ENCODE measurements at places on chromosomes 7 and 10.

GRCh38 chr7:23700046-23700445 lies 10.0 kb upstream of the STK31 start:
- no peak for DNase-seq

GRCh38 chr7:78765943-78766729 lies 687.3 kb downstream of the MAGI2 start:
- no peak for DNase-seq

GRCh38 chr7:56007891-56008290 lies 43.4 kb downstream of the PSPH start:
- no peak for DNase-seq

- no peak for DNase-seq
Observed at GRCh38 chr10:5524641-5525560, at the start of gene CALML3. CALML3 (plus strand) TSS chr10:5524961; CDS start chr10:5525086, 125 bp downstream.

DNA sequence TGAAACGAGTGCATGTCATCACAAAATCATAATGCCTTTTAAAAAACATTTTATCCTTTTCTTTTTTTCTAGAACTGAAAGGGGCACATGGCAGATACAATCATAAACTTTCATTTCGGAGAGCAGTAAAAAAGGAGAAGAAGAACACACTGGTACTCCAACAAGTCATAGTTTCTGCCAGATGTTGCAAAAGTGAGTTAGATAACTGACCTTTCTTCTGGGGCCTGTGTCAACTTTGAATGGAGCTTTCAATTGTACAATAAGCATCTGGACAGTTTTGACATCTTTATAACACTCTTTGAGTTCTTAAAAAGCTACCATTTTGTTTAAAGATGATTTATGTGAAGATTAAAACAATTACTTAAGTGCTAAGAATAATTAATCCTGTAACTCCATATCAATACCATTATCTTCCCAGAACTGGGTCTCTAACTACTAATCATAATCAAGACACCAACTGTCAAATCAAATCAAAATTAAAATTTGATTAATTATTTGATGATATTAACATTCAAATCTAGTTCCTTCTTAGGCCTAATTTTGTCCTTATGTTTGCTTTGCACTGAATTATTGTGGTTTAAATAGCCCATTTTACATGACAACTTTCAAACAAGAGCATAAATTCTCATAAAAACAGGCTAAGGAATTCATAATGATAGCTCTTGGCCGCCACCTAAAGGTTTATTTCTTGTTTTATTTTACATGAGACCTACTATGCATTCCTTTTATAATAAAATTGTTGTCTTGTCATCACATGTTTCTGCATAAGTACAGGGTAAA lies 19.5 kb upstream of the ITGB8 start:
- peak; percentile 65 for DNase-seq

GRCh38 chr10:16991011-16991410 lies 138.6 kb downstream of the CUBN start:
- DNase-seq = no peak

GRCh38 chr10:57468894-57469432 lies 798.7 kb downstream of the IPMK start:
- no peak for DNase-seq

- no peak for DNase-seq
Observed at GRCh38 chr10:78863906-78864239, 204.9 kb upstream of the ZMIZ1 start.

DNA sequence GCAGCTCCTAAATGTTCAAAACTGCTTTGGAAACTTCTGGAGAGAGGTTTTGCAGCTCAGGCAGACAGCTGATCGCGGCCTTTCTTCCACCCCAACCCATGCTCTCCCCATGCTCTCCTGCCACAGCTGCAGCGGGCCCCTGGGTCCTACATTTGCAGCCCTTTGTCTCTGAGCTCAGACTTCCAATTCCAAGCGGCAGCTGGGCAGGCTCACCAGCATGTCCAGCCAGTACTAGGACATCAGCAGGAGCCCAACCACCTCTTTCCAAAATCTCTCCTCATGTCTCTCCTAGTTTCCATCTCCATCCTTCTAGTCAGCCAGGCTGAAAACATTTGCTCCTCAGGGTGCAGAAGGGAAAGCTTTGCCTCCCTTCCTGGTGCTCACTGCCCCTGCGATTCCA lies 6.0 kb downstream of the LEP start:
- no peak for DNase-seq

- peak; percentile 55 for DNase-seq
Observed at GRCh38 chr7:77328669-77329068, 87.5 kb downstream of the GSAP start.

GRCh38 chr7:147607157-147607800 lies 983.3 kb upstream of the C7orf33 start:
- no peak for DNase-seq

- DNase-seq = peak; percentile 80
Observed at GRCh38 chr10:69895759-69896158, 94.1 kb downstream of the COL13A1 start.

DNA sequence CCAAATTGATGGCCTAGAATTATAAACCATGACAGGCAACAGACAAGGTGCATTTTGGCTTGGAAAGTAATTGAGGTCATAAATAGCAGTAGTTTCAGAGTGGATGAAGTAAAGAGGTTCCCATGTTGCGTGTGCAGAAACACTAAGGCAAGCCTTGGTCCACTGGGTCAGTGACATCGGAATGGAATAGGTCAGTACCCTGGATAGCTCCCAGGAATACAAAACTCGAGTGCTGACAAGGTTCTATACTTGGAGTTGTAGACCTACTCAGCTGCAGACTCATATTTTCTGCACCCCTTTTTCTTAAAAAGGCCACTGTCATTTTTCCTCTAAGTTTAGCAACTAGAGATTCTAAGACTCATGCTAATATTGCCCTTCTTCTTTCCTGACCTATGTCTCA lies 132.8 kb downstream of the DYNC1I1 start:
- DNase-seq = no peak
